ENCODE measurements at places on chromosomes 2 and 18.

- no peak for DNase-seq
Observed at GRCh38 chr2:208713066-208713745, 306.6 kb downstream of the PTH2R start.

DNA sequence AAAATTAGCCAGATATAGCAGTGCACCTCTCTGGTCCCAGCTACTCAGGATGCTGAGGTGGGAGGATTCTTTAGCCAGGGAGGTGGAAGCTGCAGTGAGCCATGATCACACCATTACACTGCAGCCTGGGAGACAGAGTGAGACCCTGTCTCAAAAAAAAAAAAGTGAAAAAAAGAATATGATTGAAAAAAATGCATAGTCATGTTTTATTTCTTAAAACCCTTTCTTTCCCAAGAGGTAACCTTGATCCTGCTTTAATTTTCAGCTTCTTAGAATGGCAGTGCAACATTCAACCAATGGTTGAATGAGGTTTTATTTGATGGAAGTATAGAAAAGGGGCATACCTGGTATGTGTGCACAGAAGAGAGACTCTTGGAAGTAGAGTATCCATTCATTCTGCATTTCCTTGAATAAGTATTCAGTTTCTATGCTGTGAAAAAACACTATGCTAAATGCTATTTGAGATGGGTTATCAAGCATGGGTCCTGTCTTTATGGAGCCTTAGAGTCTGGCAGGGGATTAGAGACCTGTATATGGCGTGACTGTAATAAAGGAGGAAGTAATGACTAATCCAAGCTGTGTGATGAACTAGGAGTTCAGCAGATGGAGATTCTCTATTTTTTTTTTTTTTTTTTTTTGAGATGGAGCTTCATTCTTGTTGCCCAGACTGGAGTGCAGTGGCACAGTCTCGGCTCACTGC is 146.3 kb downstream of the WDSUB1 start:
- DNase-seq = no peak

GRCh38 chr2:217654168-217654567 is 348.6 kb downstream of the TNS1 start:
- no peak for DNase-seq

DNA sequence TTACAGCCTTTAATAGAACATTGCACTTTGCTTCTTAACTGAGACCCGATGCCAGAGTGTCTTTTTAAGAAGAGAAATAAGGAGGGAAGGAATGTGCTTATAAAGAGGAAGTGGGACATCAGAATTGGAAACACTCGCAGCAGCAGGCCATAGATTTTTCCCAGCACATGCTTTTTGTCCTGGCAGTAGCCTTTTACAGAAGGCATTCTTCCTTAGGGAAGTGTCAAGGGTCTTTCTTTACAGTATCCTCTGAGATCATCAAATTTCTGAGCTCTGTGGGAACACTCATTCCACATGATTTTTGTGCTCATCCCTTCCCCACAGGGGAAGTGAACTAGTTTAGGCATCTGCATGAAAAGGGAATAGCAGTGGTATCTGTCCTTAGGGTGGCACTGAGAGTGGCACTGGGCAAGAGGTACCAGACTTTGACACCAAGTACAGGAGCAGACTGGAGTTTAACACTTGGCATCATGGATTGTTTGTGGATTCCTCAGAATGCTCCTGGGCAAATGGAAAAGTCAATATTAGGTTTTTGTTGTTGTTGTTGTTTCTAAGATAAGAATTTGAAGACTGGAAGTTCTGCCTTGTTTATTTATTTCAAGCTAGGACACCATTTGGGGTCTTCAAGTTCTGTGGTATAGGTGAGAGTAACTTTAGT is 4.1 kb downstream of the MYO1B start:
- DNase-seq = no peak

- peak; percentile 52 for DNase-seq
Observed at GRCh38 chr2:172437419-172438341, 10.3 kb downstream of the ITGA6 start.

DNA sequence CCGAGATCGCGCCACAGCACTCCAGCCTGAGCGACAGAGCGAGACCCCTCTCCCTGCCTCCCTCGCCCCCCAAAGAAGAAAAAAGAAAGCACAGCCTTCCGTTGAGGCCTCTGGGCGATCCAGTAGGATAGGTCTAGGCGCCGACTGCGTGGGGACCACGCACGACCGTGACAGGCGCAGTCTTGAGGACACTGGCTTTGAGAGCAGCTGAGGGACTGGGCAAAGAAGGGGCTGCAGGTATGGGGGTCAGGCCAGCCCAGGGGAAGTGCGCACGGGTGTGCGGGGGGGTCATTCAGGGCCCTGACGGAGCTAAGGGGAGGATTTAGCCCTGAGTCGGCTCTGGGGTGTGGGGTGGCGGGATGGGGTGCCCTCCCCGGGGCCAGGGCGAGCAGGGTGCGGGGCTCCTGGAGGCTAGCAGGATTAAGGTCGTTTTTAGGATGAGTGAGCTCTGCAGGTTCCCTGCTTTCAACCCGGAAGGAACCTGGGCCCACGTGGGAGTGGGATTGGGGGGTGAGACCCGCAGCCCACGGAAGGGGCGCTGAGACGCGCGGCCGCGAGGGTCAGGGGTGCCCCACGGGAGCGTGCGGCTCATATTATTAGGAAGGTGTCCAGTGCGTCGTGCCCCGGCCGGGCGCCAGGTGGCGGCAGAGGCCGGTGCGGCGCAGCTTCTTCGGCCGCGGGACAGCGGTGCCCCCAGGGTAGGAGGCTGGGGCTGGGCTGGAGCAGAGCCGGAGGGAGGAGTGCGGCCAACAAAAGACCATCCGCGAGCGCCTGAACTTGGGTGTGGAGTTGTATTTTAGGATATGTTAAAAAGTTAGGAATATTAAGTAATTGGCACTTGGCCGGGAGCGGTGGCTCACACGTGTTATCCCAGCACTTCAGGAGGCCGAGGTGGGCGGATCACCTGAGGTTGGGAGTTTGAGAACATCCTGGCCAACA is 20.5 kb upstream of the ZNF236 start:
- DNase-seq = peak; percentile 21

GRCh38 chr18:3358310-3358709 is 91.7 kb upstream of the TGIF1 start:
- DNase-seq = no peak

- no peak for DNase-seq
Observed at GRCh38 chr18:9886005-9886348, 204 bp downstream of the TXNDC2 start.
